ENCODE measurements at places on chromosomes 6 and 20. TPM values are rescaled to one million over a fixed set of nuclear protein-coding genes. Genes with fewer than 3 reads are reported as not detected.

DNA sequence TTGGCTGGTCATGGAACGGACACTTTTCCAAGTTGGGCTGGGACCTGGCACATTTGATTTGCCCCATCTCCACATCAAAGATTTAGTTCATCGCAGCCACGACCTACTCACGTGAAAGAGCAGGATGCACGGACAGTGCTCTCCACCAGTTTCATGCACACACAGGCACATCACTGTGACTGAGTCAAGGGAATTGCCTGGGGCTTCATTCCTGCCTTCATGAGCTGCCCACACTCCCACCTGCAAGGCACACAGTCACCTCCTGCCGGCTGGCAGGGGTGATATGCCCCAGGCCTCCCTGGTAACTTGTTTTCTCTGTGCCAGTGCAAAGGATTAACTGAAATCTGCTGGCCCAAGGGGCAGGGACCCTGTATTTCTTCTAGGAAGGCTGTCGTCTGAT lies 23.3 kb upstream of the CST1 start:
- H3K27me3 ChIP-seq: no peaks in the 10 kb centered on the region
- no peak overlapping the region for H3K27ac ChIP-seq
- H3K4me3 ChIP-seq: no peak overlapping the region
- DNase-seq: no peak
- H3K4me1 ChIP-seq: no peaks in the 10 kb centered on the region

DNA sequence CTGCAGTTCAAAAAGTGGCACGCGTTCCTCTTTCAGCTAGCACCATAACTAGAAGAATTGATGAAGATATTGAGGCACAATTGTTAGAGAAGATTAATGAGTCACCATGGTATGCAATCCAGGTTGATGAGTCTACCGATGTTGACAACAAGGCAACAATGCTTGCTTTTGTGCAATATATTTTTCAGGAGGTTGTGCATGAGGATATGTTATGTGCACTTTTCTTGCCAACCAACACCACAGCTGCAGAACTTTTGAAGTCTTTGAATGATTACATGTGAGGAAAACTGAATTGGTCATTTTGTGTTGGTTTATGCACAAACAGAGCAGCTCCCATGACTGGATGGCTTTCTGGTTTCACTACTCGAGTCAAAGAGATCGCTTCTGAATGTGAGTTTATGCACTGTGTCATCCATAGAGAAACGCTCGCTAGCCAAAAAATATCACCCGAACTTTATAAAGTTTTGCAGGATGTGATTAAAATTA lies 129.3 kb upstream of the SLC24A3 start:
- no peak for DNase-seq
- H3K4me3 ChIP-seq: no peak overlapping the region
- no peaks in the 10 kb centered on the region for H3K36me3 ChIP-seq
- H3K27me3 ChIP-seq: no peaks in the 10 kb centered on the region

GRCh38 chr20:18672834-18673233 lies 85.0 kb downstream of the DTD1 start:
- no peaks in the 10 kb centered on the region for H3K4me1 ChIP-seq
- no peak overlapping the region for H3K4me3 ChIP-seq
- H3K27me3 ChIP-seq: no peaks in the 10 kb centered on the region
- no peaks in the 10 kb centered on the region for H3K36me3 ChIP-seq

POM121L2 gene
- total RNA-seq: not detected

GGT7 gene
- total RNA-seq: 20.6 TPM
